Neural crest cell (in vitro differentiated cells): ENCODE measurements at places on chromosomes 1 and 21. TPM values are rescaled to one million over a fixed set of nuclear protein-coding genes. Genes with fewer than 3 reads are reported as not detected.

DNA sequence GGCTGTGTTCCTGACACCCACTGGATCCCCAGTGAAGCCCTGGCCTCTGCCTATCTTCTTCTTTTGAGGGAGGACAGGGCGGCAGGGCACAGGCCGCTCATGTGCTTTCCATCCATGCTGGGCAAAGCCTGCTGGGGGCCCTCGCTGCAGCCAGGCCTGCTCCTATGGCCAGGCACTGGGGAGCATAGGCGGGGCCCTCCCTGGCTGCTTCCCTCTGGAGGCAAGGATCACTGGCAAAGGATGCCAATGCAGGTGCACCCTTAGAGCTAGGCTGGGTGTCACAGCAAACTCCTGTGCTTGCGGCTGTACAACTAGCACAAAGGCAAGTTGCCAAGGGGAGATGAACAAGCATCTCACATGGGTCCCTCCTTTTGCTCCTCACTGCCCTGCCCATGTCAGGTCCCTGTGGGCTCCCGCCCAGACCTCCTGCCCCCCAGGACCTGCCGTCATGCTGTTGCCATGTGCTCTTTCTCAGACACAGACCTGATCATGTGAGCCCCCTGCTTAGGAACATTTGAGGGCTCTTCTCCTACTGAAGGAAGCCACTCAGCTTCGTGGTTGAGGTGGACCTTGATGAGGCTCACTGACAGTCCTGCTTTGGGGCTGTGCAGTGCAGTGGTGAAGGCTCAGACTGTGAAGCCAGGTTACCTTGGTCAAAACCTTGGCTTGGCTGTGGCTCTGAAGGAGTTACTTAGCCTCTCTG is 393.6 kb downstream of the PTPRU start:
- no peaks in the 10 kb centered on the region for H3K36me3 ChIP-seq
- no peak overlapping the region for H3K27ac ChIP-seq
- no peaks in the 10 kb centered on the region for H3K4me1 ChIP-seq
- no peak for DNase-seq
- no peak overlapping the region for H3K4me3 ChIP-seq

- H3K36me3 ChIP-seq, result peaks cover 11% of the 10 kb centered on the region
- peaks cover 34% of the 10 kb centered on the region for H3K4me1 ChIP-seq
- H3K4me3 ChIP-seq, result peak overlapping the region; percentile 23
- DNase-seq, result no peak
Observed at GRCh38 chr1:151309811-151310323, 17.3 kb downstream of the PI4KB start.

GRCh38 chr1:170720661-170721060 is 56.7 kb downstream of the PRRX1 start:
- H3K4me1 ChIP-seq, result no peaks in the 10 kb centered on the region
- DNase-seq, result no peak
- H3K27ac ChIP-seq, result no peak overlapping the region
- no peaks in the 10 kb centered on the region for H3K27me3 ChIP-seq
- H3K36me3 ChIP-seq, result no peaks in the 10 kb centered on the region

DNA sequence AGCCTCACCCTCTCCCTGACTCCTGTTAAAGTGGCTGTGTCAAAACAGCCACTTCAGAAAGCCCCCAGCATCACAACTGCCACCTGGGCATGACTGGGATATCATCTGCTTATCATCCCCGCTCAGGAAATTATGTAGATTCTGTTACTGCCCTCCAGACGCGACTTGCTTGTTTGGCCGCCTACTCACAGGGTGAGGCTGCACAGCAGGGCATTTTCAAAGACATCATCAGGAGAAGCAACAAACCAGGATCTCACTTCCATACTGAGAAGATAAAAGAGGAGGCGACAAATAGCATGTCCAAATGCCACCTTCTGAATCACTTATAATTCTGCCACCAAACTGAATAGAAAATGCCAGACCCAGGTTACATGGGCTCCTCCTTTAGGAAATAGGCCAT is 94.8 kb downstream of the MIS18A start:
- H3K4me1 ChIP-seq, result peaks cover 23% of the 10 kb centered on the region
- H3K27me3 ChIP-seq, result peaks cover 8% of the 10 kb centered on the region

- H3K4me1 ChIP-seq, result no peaks in the 10 kb centered on the region
- H3K27me3 ChIP-seq, result no peaks in the 10 kb centered on the region
- no peak overlapping the region for H3K4me3 ChIP-seq
Observed at GRCh38 chr21:9763306-9763705, 758.1 kb upstream of the TPTE start.

- H3K27ac ChIP-seq, result no peak overlapping the region
- no peaks in the 10 kb centered on the region for H3K36me3 ChIP-seq
- peaks cover 14% of the 10 kb centered on the region for H3K4me1 ChIP-seq
- H3K27me3 ChIP-seq, result no peaks in the 10 kb centered on the region
- no peak for DNase-seq
Observed at GRCh38 chr1:63693944-63694571, 79.8 kb upstream of the ROR1 start.

GRCh38 chr21:29237110-29238052 is 61.3 kb upstream of the BACH1 start:
- no peaks in the 10 kb centered on the region for H3K27me3 ChIP-seq
- no peaks in the 10 kb centered on the region for H3K4me1 ChIP-seq
- H3K4me3 ChIP-seq, result no peak overlapping the region
- H3K36me3 ChIP-seq, result no peaks in the 10 kb centered on the region
- DNase-seq, result no peak
- no peak overlapping the region for H3K27ac ChIP-seq

DNA sequence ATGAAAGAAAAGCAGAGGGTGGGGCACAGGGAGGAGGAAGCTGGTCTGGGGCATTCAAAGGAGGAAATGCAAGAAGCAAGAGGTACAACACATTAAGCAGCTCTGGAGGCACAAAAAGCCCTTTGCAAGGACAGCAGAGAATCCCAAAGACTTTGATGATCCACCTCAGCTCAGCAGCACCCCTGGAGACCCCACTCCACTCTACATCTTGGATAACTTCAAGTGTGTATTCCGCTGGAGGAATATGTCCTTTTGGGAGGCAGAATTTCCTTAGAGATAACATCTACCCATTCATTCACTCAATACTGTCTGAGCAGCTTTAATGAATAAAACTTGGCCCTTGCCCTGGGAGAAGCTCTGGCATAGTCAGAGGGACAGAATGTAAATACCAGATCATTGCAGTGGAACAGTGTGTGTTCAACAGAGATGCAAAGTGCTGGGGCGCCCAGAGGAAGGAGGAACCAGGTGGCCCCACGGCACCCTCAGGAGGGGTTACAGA is 599.7 kb downstream of the KIF26B start:
- H3K36me3 ChIP-seq, result peaks cover 12% of the 10 kb centered on the region
- H3K4me1 ChIP-seq, result peaks cover 27% of the 10 kb centered on the region
- no peaks in the 10 kb centered on the region for H3K27me3 ChIP-seq
- H3K27ac ChIP-seq, result no peak overlapping the region

- peaks cover 3% of the 10 kb centered on the region for H3K4me1 ChIP-seq
- H3K4me3 ChIP-seq, result no peak overlapping the region
- no peak overlapping the region for H3K27ac ChIP-seq
- no peak for DNase-seq
Observed at GRCh38 chr1:87933171-87933570, 604.5 kb downstream of the LMO4 start.

- H3K27ac ChIP-seq, result no peak overlapping the region
- no peak for DNase-seq
- H3K27me3 ChIP-seq, result peaks cover 16% of the 10 kb centered on the region
- no peak overlapping the region for H3K4me3 ChIP-seq
Observed at GRCh38 chr1:209885403-209886218, 52.4 kb upstream of the SYT14 start.

GRCh38 chr1:217135987-217136894 is 413.0 kb upstream of the ESRRG start:
- no peak overlapping the region for H3K27ac ChIP-seq
- peaks cover 60% of the 10 kb centered on the region for H3K4me1 ChIP-seq
- no peaks in the 10 kb centered on the region for H3K36me3 ChIP-seq
- H3K4me3 ChIP-seq, result peak overlapping the region; percentile 83

GRCh38 chr21:32347977-32348376 is 44.8 kb downstream of the URB1 start:
- no peak overlapping the region for H3K27ac ChIP-seq
- no peaks in the 10 kb centered on the region for H3K27me3 ChIP-seq
- H3K4me1 ChIP-seq, result no peaks in the 10 kb centered on the region
- H3K36me3 ChIP-seq, result peaks cover 49% of the 10 kb centered on the region

DNA sequence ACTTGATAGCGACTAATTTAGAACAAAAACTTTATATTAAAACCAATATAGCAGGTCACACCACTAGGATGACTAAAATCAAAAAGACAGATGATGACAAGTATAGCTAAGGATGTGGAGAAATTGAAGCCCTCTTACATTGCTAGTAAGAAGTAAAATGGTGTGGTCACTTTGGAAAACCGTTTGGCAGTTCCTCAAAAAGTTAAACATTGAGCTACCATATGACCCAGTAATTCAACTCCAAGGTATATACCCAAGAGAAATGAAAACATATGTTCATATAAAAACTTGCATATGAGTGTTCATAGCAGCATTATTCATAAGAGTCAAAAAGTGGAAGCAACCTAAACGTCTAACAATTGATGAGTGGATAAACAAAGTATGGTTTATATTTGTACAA is 13.0 kb upstream of the SERINC2 start:
- H3K27me3 ChIP-seq, result no peaks in the 10 kb centered on the region
- no peak for DNase-seq
- H3K27ac ChIP-seq, result no peak overlapping the region
- H3K4me1 ChIP-seq, result peaks cover 14% of the 10 kb centered on the region
- no peak overlapping the region for H3K4me3 ChIP-seq

DNA sequence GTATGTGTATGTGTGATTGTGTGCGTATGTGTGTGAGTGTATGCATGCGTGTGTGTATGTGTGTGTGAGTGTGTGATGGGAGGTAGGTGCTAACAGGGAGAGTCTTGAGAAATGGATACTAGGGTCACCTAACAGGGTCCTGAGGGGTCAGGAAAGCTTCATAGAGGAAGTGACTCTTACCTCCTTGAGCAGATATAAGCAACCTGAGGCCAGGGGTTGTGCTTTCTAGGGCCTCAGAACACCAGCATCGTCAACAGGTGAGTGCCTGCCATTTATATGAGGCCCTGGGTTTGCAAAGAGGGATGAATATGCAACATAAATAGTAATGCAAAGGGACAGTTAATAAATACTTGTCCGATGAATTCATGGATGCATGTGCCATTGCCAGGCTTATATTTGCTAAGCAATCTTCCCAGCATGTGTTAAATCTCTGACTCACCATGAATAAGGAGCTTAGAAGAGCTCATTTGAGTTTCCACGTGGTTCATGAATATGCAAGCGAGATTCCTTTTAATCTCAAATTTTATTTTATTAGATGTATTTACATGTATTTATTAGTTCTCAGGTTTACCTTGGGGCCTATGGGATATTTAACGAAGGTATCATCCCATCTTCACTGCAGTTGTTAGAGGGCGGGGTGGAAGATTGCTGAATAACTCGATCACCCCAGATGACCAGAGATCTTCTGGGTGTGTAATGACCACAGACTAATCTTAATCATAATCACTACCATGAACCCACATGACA is 438.3 kb downstream of the CAMTA1 start:
- H3K4me1 ChIP-seq, result no peaks in the 10 kb centered on the region
- H3K27ac ChIP-seq, result no peak overlapping the region
- no peak overlapping the region for H3K4me3 ChIP-seq
- no peak for DNase-seq

- peaks cover 27% of the 10 kb centered on the region for H3K4me1 ChIP-seq
- no peak for DNase-seq
- peaks cover 2% of the 10 kb centered on the region for H3K36me3 ChIP-seq
Observed at GRCh38 chr1:87113313-87113712, 198.9 kb downstream of the HS2ST1 start.

DNA sequence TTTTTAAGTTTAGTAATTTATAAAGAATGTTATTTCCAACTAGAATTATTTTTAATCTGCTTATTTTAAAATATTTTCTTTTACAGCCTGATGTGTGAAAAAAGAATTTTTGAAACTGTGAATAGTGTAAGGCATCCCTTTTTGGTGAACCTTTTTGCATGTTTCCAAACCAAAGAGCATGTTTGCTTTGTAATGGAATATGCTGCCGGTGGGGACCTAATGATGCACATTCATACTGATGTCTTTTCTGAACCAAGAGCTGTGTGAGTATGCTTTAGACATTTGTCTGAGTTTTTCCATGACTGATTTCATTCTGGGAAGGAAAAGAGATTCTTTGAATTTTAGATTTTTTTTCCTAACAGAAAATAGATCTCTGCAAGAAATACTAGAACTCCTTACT is 77.9 kb downstream of the GTF2B start:
- DNase-seq, result no peak
- H3K4me3 ChIP-seq, result no peak overlapping the region
- peaks cover 19% of the 10 kb centered on the region for H3K36me3 ChIP-seq
- no peaks in the 10 kb centered on the region for H3K27me3 ChIP-seq
- H3K27ac ChIP-seq, result no peak overlapping the region

GRCh38 chr1:65440322-65440900 is 19.9 kb downstream of the LEPR start:
- peaks cover 2% of the 10 kb centered on the region for H3K36me3 ChIP-seq
- DNase-seq, result no peak
- peak overlapping the region; percentile 53 for H3K27ac ChIP-seq
- no peak overlapping the region for H3K4me3 ChIP-seq
- no peaks in the 10 kb centered on the region for H3K27me3 ChIP-seq
- no peaks in the 10 kb centered on the region for H3K4me1 ChIP-seq

- H3K4me1 ChIP-seq, result no peaks in the 10 kb centered on the region
- no peak overlapping the region for H3K27ac ChIP-seq
- peaks cover 23% of the 10 kb centered on the region for H3K27me3 ChIP-seq
- no peak overlapping the region for H3K4me3 ChIP-seq
- no peaks in the 10 kb centered on the region for H3K36me3 ChIP-seq
Observed at GRCh38 chr1:157659576-157660247, 40.9 kb downstream of the FCRL3 start.

GRCh38 chr1:211705467-211706091 is 30.2 kb upstream of the NEK2 start:
- peaks cover 4% of the 10 kb centered on the region for H3K4me1 ChIP-seq
- no peak overlapping the region for H3K4me3 ChIP-seq
- H3K27ac ChIP-seq, result no peak overlapping the region

GRCh38 chr1:197951089-197951488 is 33.9 kb downstream of the LHX9 start:
- no peak overlapping the region for H3K4me3 ChIP-seq
- no peaks in the 10 kb centered on the region for H3K4me1 ChIP-seq
- no peaks in the 10 kb centered on the region for H3K27me3 ChIP-seq

- peaks cover 12% of the 10 kb centered on the region for H3K36me3 ChIP-seq
- no peak overlapping the region for H3K27ac ChIP-seq
- peaks cover 33% of the 10 kb centered on the region for H3K27me3 ChIP-seq
- H3K4me1 ChIP-seq, result no peaks in the 10 kb centered on the region
- no peak for DNase-seq
Observed at GRCh38 chr21:44606495-44606894, 5.4 kb upstream of the KRTAP10-8 start.

GRCh38 chr21:43192501-43193081 is 23.8 kb downstream of the CRYAA start:
- peaks cover 15% of the 10 kb centered on the region for H3K27me3 ChIP-seq
- H3K4me1 ChIP-seq, result peaks cover 33% of the 10 kb centered on the region
- no peak overlapping the region for H3K27ac ChIP-seq
- peaks cover 3% of the 10 kb centered on the region for H3K36me3 ChIP-seq
- no peak for DNase-seq

The EVA1C gene
- total RNA-seq, result not detected in 2 replicates

The PADI6 gene
- total RNA-seq, result not detected in 2 replicates

The TP73 gene
- 1.5 and 2.1 TPM in 2 replicates for total RNA-seq

The CD247 gene
- 2.8 and 3.9 TPM in 2 replicates for total RNA-seq

The RGS18 gene
- not detected in 2 replicates for total RNA-seq

The SELP gene
- total RNA-seq, result not detected in 2 replicates

The CCNL2 gene
- total RNA-seq, result 249 and 261 TPM in 2 replicates

The MIXL1 gene
- 0.37 and 0.41 TPM in 2 replicates for total RNA-seq
